ENCODE measurements at places on chromosomes 12 and 14. TPM values are rescaled to one million over a fixed set of nuclear protein-coding genes. Genes with fewer than 3 reads are reported as not detected.

GRCh38 chr12:97713270-97713669, 250.7 kb downstream of the RMST start:
- H3K4me3 ChIP-seq, result no peak overlapping the region
- DNase-seq, result no peak
- no peaks in the 10 kb centered on the region for H3K36me3 ChIP-seq

- no peak overlapping the region for H3K4me3 ChIP-seq
- DNase-seq, result no peak
- H3K36me3 ChIP-seq, result no peaks in the 10 kb centered on the region
Observed at GRCh38 chr12:52218001-52218400, 15.0 kb upstream of the KRT7 start.

- no peak overlapping the region for H3K4me3 ChIP-seq
- no peaks in the 10 kb centered on the region for H3K4me1 ChIP-seq
- no peaks in the 10 kb centered on the region for H3K36me3 ChIP-seq
- H3K27ac ChIP-seq, result no peak overlapping the region
Observed at GRCh38 chr12:94779485-94779884, 129.1 kb upstream of the TMCC3 start.

GRCh38 chr12:105166736-105167135, 59.2 kb downstream of the WASHC4 start:
- no peaks in the 10 kb centered on the region for H3K4me1 ChIP-seq
- H3K36me3 ChIP-seq, result no peaks in the 10 kb centered on the region

GRCh38 chr12:45732250-45732649, 2.7 kb downstream of the ARID2 start:
- H3K27ac ChIP-seq, result no peak overlapping the region
- peak overlapping the region; percentile 48 for H3K4me3 ChIP-seq
- no peaks in the 10 kb centered on the region for H3K27me3 ChIP-seq

- H3K4me3 ChIP-seq, result no peak overlapping the region
- no peaks in the 10 kb centered on the region for H3K36me3 ChIP-seq
- H3K27ac ChIP-seq, result no peak overlapping the region
- DNase-seq, result no peak
Observed at GRCh38 chr12:114371250-114371649, 34.7 kb downstream of the TBX5 start.

GRCh38 chr12:56206452-56207166, 15.1 kb downstream of the RNF41 start:
- H3K36me3 ChIP-seq, result peaks cover 16% of the 10 kb centered on the region
- no peak overlapping the region for H3K27ac ChIP-seq
- no peaks in the 10 kb centered on the region for H3K27me3 ChIP-seq

DNA sequence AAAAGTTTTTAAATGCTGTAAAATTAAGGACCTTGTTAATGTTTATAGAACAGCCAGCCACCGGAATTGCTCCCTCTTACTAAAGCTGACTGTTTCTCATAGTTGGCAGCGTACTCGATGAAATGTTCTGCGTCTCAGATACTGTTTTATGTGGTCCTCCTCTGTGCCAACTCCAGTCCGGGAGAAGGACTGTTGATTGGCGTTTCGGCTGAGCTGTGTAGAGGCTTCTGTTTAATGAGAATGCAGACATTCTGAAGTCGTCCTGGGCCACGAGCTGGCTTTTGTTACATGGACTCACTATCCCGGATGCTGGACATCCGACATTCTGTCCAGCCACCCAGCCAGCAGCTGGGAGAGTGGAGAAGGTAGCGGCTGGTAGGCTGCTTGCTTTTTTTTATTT, 75.4 kb downstream of the WDR20 start:
- no peak overlapping the region for H3K27ac ChIP-seq
- peak; percentile 43 for DNase-seq
- H3K27me3 ChIP-seq, result no peaks in the 10 kb centered on the region
- no peak overlapping the region for H3K4me3 ChIP-seq
- H3K36me3 ChIP-seq, result no peaks in the 10 kb centered on the region

- H3K36me3 ChIP-seq, result no peaks in the 10 kb centered on the region
- DNase-seq, result peak; percentile 87
- H3K4me3 ChIP-seq, result peak overlapping the region; percentile 47
- peak overlapping the region; percentile 47 for H3K27ac ChIP-seq
- H3K4me1 ChIP-seq, result peaks cover 3% of the 10 kb centered on the region
Observed at GRCh38 chr14:96502621-96503305, 581 bp downstream of the PAPOLA start.

GRCh38 chr12:116325336-116325664, 47.8 kb upstream of the MED13L start:
- no peaks in the 10 kb centered on the region for H3K36me3 ChIP-seq
- peaks cover 4% of the 10 kb centered on the region for H3K4me1 ChIP-seq
- H3K27me3 ChIP-seq, result no peaks in the 10 kb centered on the region
- DNase-seq, result no peak
- no peak overlapping the region for H3K27ac ChIP-seq
- H3K4me3 ChIP-seq, result no peak overlapping the region

DNA sequence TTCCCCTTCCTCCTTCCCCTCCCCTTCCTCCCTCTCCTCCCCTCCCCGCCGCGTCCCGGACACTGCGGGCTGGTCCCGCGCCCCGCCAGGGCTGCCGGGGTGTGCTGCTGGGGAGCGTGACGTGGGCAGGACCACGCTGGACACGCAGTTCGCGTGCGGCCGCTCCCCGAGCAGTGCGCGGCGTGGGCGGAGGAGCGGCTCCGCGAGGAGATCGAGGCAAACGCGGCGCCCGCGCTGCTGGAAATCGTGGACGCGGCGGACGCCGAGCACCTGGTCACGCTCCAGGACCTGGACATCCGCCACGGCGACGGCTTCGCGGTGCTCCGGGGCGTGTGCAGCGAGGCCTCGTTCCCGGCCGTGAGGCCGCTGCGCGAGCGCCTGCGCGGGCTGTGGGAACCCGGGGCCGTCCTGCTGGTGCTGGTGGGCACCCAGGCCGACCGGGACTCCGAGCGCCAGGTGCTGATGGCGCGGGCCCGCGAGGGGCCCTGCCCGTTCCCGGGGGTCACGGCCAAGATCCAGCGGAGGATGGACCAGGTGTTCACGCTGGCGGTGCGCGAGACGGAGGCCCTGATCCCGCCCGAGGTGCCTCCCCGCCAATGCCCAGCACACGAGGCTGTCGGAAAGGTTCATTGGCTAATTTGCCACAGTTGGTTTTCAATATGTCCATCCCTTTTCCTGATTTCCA, 84.3 kb downstream of the TNFAIP2 start:
- H3K36me3 ChIP-seq, result no peaks in the 10 kb centered on the region
- H3K27me3 ChIP-seq, result no peaks in the 10 kb centered on the region
- no peak overlapping the region for H3K27ac ChIP-seq
- H3K4me1 ChIP-seq, result no peaks in the 10 kb centered on the region
- H3K4me3 ChIP-seq, result no peak overlapping the region

- no peaks in the 10 kb centered on the region for H3K36me3 ChIP-seq
- no peaks in the 10 kb centered on the region for H3K27me3 ChIP-seq
- no peaks in the 10 kb centered on the region for H3K4me1 ChIP-seq
- H3K4me3 ChIP-seq, result no peak overlapping the region
- H3K27ac ChIP-seq, result no peak overlapping the region
Observed at GRCh38 chr12:47909839-47910465, 5.2 kb upstream of the VDR start.

- H3K27ac ChIP-seq, result no peak overlapping the region
- H3K27me3 ChIP-seq, result peaks cover 3% of the 10 kb centered on the region
- H3K4me1 ChIP-seq, result no peaks in the 10 kb centered on the region
- no peak overlapping the region for H3K4me3 ChIP-seq
Observed at GRCh38 chr12:109678719-109679118, 34.9 kb upstream of the FAM222A start.

DNA sequence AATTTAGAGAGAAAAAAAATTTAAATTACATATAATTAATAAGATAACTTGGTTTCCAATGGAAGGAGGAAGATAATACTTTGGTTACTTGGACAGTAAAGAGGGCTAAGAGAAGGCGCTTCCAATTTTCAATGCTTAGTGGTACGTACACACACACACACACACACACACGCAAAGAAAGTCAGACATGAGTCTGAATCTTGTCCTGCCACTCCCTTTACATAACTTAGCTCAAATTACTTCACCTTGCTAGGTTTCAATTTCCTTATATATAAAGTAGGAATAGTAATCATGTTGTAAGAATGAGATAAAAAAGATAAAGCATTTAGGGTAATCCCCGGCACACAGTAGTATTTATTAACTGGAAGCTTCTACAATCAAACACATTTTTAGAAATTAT, 39.7 kb upstream of the VCPKMT start:
- H3K27ac ChIP-seq, result no peak overlapping the region
- no peak for DNase-seq
- H3K4me3 ChIP-seq, result no peak overlapping the region
- H3K4me1 ChIP-seq, result no peaks in the 10 kb centered on the region
- no peaks in the 10 kb centered on the region for H3K36me3 ChIP-seq

- peak overlapping the region; percentile 99 for H3K4me3 ChIP-seq
- no peaks in the 10 kb centered on the region for H3K4me1 ChIP-seq
- peak overlapping the region; percentile 89 for H3K27ac ChIP-seq
Observed at GRCh38 chr12:19129122-19129485, 429 bp upstream of the PLEKHA5 start.

GRCh38 chr12:29147731-29148595, 1.1 kb upstream of the FAR2 start:
- DNase-seq, result no peak
- H3K4me1 ChIP-seq, result no peaks in the 10 kb centered on the region
- no peaks in the 10 kb centered on the region for H3K27me3 ChIP-seq
- H3K4me3 ChIP-seq, result peak overlapping the region; percentile 37

- H3K27ac ChIP-seq, result peak overlapping the region; percentile 80
- peak; percentile 76 for DNase-seq
- no peaks in the 10 kb centered on the region for H3K4me1 ChIP-seq
- H3K27me3 ChIP-seq, result no peaks in the 10 kb centered on the region
Observed at GRCh38 chr12:57069523-57069922, 9.1 kb downstream of the NEMP1 start.

DNA sequence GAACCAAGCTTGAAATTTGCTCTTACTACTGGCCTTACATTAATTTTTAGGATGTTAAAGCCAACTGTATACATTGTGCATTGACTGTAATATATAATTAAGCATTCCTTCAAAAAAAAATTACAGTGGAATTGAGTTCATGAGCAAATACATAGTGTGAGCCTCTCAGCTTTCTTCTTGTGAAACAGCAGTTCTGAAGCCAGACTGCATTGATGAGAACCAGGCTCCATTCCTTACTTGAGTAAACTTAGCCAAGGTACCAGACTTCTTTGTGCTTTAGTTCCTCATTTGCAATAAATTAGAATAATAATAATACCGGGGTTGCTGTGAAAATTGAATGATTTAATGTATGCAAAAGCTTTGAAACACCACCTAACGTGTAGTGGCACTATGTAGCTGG, 169.5 kb downstream of the ANO4 start:
- H3K27ac ChIP-seq, result no peak overlapping the region
- DNase-seq, result no peak
- no peaks in the 10 kb centered on the region for H3K27me3 ChIP-seq
- no peaks in the 10 kb centered on the region for H3K36me3 ChIP-seq

DNA sequence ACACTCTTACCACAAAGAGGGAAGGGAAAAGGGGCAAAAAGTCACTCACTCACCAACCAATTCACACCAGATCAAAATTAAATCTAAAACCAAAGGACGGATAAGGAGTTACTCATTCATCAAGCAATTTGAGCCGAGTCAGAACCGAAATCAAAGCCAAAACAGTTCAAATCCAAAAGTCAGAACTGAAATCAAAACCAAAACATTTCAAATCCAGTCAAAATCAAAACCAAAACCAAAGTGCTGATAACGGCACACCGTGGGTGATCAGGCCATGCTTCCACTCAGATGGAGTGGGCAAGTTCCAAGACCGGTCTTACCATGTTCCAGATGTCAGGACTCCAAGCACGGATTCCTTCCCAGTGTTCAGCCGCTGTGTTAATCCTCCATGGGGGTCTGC, 139.5 kb downstream of the SLC38A6 start:
- no peaks in the 10 kb centered on the region for H3K36me3 ChIP-seq
- no peak overlapping the region for H3K27ac ChIP-seq
- H3K4me3 ChIP-seq, result no peak overlapping the region

DNA sequence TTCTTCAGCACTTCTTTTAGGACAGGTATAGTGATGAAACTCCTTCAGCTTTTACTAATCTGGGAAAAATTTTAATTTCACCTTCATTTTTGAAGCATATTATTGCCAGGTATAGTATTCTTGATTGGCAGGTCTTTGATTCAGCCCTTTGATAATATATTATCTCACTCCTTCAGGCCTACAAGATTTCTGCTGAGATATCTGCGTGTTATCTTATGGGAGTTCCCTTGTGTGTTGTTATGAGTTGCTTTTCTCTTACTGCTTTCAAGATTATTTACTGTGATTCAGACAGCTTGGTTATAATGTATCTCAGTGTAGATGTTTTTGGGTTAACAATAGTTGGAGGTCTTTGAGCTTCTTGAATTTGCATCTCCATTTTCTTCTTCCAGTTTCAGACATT, 87.4 kb downstream of the ATF7IP start:
- no peaks in the 10 kb centered on the region for H3K4me1 ChIP-seq
- no peaks in the 10 kb centered on the region for H3K27me3 ChIP-seq
- peaks cover 9% of the 10 kb centered on the region for H3K36me3 ChIP-seq
- H3K4me3 ChIP-seq, result no peak overlapping the region

GRCh38 chr12:105315726-105316125, 14.8 kb upstream of the C12orf75 start:
- H3K4me3 ChIP-seq, result no peak overlapping the region
- H3K4me1 ChIP-seq, result peaks cover 2% of the 10 kb centered on the region
- no peaks in the 10 kb centered on the region for H3K27me3 ChIP-seq
- no peak for DNase-seq
- H3K36me3 ChIP-seq, result no peaks in the 10 kb centered on the region
- H3K27ac ChIP-seq, result no peak overlapping the region

PPP4R4 gene
- total RNA-seq, result 0.10 TPM

TSPAN11 gene
- total RNA-seq, result 2.8 TPM

LHX5 gene
- total RNA-seq, result not detected

CMA1 gene
- 0.52 TPM for total RNA-seq

NINJ2 gene
- total RNA-seq, result 11.2 TPM

SERPINA10 gene
- total RNA-seq, result not detected

GPR84 gene
- total RNA-seq, result 1.9 TPM

CCDC177 gene
- not detected for total RNA-seq

RD3L gene
- not detected for total RNA-seq

BCL11B gene
- total RNA-seq, result 1.3 TPM

CBLN3 gene
- total RNA-seq, result 10.2 TPM

CNTN1 gene
- 23.0 TPM for total RNA-seq

KCNC2 gene
- total RNA-seq, result not detected

MYH6 gene
- not detected for total RNA-seq

LIN7A gene
- total RNA-seq, result 5.7 TPM

KERA gene
- not detected for total RNA-seq

CALCOCO1 gene
- total RNA-seq, result 242 TPM
